ENCODE measurements at places on chromosomes 1 and 21.

DNA sequence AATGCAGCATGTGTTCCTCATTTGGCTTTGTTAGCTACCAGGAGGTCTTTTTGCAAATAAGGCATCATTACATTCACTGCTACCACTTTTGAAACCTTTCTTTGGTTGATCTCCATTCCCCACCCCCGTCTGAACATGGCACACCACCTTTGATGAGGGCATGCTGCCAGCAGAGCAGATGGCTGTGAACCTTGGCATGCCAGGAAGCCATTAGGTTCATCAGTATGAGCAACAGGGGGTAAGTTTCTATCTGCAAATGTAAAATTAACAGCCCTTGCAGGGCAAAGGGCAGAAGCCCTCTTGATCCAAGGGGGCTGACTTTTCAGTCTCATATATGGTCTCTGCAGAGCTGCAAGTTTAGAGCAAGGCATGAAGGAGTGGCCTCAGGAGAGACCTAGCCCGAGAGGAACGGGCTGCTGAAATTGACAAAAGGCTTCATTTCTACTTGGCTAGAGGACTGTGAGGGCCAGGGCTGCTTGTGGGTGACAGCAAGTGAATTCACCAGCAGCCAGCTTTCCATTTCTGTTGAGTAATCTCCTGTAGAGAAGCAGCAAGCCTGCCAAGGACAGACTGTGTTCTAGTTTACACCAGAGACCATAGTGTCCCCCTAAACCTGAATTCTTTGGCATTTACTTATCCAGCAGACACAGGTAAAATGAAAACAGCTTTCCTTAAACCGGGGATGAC is 127.9 kb downstream of the ZNF326 start:
- no peak for DNase-seq

DNA sequence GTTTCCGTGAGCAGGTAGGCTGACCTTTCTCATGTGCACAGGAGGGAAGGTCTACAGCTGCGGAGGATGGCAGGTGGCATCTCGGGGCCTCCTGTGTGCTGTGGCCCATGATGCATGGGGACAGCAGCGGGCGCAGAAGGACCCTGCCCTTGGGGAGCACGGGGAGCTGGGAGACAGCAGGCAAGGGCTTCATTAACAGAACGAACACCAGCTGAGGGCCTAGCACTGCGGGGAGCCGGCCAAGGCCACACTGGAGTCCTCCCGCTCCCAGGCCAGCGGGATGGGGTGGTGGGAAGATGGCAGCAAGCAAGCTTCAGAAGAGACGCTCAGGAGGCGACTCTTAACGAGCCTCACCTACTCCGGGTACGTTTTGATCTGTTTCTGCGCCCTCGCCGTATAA is 66.6 kb downstream of the SCCPDH start:
- no peak for DNase-seq

DNA sequence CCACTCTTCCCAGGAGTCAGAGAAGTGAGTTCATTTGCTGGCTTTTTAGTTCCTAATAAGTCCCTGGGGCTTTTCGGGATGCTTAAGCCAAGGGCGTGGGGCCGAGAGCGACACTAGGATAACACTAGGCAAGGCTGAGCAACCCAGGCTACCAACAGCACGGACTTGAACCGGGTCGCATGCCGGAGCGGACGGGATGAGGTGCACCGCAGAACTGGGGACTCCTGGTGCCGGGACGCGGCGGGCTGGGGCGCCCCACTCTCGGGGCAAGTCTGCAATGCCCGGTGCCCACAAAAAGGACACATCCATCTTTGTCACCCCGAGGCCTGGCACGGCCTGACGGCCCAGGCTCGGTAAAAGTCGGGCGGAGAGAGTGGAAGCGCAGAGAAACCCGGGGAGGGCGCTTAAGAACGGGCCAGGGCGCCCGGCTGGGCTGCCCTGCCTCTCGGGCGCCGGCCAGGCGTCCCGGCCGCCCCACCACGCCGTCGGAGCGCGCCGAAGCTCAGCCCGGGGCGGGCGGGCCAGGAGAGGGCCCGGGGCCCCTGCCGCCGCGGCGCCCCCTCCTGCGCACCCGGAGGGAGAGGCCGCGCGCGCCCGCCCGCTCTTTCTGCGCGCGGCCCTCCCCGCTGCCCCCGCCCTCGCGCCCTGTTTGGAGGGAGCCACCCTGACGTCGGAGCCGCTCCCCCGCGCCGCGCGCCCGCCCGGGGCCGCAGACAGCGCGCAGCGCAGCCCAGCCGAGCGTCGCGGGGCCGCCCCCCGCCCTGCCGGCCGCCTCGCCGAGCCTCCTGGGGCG is at the start of gene NBL1:
Gene NBL1, plus strand, starts transcription at position 710 of the 793 bp plus-strand sequence. CDS start 10,720 bp downstream, outside the sequence.
- DNase-seq: no peak

GRCh38 chr1:201632364-201632952 is 93.5 kb downstream of the NAV1 start:
- DNase-seq: no peak

GRCh38 chr1:212782422-212783154 is 9.0 kb downstream of the NSL1 start:
- DNase-seq: peak; percentile 41

GRCh38 chr1:64929221-64929620 is 37.1 kb downstream of the JAK1 start:
- DNase-seq: no peak

DNA sequence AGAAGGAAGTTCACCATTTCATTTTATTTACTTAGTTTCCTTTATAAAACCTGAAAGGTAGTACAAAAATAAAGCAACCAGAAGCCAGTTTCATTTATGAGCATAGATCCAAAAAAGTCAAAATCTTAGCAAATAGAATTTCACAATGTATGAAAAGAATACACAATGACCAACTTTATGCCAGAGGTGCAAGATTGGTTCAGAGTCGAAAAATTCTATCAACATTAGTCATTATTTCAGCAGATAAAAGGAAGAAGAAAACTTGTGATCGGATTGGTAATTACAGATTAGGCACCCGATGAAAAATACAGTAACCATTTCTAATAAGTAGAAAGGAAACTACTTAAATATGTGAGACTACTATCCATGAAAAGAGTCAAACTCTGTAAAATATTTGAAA is 89.1 kb downstream of the ITSN1 start:
- no peak for DNase-seq

DNA sequence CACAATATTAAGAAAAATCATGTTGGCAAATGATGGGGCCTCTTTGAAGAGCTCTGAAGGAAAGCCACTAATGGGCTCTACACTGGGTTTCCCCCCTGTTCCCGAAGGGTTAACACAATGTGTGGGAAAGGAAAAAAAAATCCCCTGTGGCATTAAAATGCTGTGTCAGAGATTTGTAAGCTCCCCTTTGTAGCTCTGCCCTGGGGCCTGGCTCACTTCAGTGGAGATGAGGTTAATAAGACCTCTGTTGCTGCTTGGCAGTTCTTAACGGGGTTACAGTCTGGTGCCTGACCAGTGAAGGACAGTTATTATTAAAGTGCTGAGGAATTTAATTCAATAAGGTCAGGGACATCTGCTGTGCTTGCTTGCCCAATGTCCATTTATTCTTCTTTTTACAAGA is 129.7 kb upstream of the UBE2U start:
- DNase-seq: no peak

DNA sequence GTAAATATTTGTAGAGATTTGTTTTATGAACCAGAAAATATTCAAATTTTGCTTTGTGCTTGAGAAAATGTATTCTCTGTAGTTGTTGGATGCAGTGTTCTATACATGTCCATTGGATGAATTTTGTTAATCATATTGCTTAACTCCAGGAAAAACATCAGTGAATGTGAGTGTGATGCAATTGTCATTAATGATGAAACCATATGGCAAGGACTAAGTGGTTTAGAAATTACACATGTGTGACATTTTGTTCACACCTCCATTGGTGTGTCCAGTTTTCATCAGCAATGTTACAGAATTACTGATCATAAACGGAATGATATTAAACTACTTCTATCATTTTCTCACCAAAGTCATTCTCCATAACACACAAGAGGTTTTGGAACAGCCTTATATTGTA is 151.8 kb upstream of the ST6GALNAC5 start:
- no peak for DNase-seq

- no peak for DNase-seq
Observed at GRCh38 chr1:17099616-17100340, 19.5 kb downstream of the PADI2 start.

- DNase-seq: peak; percentile 86
Observed at GRCh38 chr1:214446772-214447556, 104.4 kb downstream of the PTPN14 start.

DNA sequence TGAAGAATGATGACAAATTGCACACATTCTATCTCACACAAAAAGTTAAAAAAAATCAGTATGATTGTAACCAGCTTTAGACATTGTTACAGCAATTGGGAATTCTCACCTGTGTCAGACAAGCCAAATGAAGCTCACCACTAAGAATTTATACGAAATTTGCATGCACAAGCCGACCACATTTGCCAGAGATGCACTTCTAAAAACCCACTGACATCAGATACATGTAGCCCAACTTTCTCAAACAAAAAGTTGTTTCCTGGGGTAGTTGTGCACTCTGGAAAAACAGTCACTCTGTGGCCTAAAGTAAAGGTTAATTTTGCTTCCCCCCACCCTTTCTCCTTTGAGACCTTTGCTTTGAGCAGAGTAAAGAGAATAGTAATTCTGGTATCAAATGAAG is 67.9 kb upstream of the IL12RB2 start:
- no peak for DNase-seq

DNA sequence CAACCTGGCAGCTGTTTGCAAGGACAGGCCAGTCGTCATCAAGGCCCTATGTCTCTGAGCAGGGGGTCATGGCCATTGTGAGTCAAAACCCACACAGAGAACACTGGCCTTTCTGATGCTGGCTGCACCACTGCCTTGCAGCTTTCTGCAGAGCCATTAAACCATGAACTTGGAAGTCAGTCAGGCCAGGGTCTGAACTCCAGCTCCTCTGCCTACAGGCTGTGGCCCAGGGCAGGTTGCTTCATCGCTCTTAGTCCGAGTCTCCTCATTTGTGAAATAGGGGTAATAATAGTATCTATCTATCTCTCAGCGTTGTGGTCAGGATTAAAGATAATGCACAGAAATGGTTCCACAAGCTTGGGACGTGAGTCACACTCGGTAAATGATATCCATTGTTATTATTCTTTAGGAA is 35.8 kb upstream of the HIVEP3 start:
- no peak for DNase-seq

GRCh38 chr1:223242382-223242955 is 99.4 kb upstream of the TLR5 start:
- DNase-seq: no peak

- DNase-seq: no peak
Observed at GRCh38 chr1:100989306-100990077, 36.1 kb downstream of the DPH5 start.

DNA sequence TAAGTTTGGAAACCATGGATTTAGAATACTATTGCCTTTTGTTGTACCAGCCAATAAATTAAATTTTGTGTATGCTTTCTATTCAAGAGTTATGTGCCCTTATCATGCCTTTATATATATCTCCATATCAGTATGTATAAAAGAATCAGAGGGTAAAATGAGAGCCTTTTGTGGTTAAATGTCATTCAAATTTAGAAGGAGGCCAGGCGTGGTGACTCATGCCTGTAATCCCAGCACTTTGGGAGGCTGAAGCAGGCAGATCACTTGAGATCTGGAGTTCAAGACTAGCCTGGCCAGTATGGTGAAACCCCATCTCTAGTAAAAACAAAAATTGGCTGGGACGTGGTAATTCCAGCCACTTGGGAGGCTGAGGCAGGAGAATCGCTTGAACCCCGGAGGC is 88.9 kb downstream of the XPR1 start:
- no peak for DNase-seq

DNA sequence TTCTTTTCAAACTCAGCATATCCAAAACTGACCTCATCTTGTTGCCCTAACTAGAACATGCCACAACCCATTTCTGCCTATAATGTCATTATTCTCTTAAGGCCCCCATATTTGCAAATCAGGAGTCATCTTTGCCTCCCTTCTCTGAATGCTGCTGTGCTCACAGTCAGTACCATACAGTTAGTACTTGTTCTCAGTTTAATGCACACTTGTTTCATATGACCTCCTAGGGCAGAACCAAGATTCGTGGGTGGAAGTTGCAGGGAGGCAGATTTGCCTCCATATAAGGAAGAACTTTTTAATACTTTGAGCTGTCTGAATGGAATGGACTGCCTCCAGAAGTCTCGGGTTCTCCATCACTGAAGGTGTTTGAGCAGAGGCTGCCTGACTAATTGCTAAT is 9.2 kb downstream of the CAP1 start:
- DNase-seq: no peak

DNA sequence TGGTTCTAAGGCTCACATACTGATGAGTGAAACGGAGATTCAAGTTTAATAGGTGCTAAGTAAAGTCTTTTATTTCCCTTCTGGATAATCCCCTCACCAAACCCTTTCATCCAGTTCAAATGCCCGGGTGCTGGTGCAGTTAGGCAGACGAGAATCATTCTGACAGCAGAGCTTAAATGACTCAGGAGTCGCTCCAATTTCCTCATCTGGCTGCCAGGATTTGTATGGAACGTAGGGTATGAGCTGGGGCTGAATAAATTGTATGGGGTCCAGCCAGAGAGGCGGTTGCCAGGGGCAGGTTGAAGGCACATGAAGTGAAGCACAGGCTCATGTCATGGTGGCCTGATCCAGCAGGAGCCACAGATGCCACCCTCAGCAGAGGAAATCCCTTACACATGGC is 76.0 kb downstream of the PAPPA2 start:
- DNase-seq: no peak

DNA sequence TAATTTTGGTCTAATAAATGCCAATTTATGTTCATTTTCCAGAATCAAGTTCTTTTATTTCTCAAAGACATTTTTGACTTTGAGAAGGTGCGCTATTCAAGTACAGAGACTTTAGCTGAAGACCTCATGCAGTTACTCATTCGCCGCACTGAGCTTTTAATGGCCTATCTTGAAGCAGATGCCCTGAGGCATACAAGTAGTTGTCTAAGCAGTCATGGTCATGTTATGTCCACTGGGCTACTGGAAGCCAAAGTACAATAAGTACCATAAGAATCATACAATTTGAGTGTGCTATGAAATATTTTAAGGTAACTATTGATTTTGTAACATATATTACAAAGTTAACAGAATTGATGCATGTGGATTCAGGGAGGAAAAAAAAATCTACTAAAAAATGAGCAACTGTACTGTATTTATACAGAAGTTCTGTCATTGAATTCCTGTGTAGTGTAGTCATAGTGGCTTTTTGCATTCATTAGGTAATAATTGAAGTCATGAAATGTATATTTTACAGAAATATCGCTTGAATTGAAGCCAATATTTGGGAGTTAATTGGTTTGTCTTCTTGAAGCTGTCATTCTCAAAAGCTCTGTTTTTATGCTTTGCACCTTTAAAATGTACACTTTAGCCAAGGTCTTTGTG is 13.5 kb upstream of the NEXN start:
- DNase-seq: no peak

DNA sequence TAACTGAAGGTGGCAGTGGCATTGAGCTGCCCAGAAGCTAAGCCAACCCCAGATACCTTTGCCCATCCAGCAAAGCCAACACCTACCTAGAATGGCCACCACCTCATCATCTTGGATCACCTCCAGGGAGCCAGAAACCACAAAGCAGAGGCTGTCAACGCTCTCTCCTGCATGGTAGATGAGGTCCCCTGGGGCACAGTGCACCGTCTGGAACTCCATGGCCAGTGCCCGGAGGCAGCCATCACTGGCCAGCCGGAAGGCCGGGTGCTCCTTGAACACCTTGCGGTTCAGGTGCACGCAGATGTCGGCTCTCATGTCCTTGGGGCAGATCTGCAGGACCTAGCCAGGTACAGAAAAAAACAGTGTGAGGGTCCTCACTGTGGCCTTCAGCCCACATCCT is 336.5 kb downstream of the KCNH1 start:
- no peak for DNase-seq

GRCh38 chr1:205927247-205927646 is 16.0 kb downstream of the SLC26A9 start:
- no peak for DNase-seq
